Activated T-helper 2 cell treated with anti-CD3 and anti-CD28 coated beads, Interferon-gamma antibody, Interleukin-2, Interleukin-4, amounts not matched to agents 10 μg/mL and 5 μg/mL and 100 μg/mL, durations not matched to agents 14 hours and 24 hours and 36 hours (primary cell): ENCODE measurements at places on chromosomes 6 and 20. TPM values are rescaled to one million over a fixed set of nuclear protein-coding genes. Genes with fewer than 3 reads are reported as not detected.

DNA sequence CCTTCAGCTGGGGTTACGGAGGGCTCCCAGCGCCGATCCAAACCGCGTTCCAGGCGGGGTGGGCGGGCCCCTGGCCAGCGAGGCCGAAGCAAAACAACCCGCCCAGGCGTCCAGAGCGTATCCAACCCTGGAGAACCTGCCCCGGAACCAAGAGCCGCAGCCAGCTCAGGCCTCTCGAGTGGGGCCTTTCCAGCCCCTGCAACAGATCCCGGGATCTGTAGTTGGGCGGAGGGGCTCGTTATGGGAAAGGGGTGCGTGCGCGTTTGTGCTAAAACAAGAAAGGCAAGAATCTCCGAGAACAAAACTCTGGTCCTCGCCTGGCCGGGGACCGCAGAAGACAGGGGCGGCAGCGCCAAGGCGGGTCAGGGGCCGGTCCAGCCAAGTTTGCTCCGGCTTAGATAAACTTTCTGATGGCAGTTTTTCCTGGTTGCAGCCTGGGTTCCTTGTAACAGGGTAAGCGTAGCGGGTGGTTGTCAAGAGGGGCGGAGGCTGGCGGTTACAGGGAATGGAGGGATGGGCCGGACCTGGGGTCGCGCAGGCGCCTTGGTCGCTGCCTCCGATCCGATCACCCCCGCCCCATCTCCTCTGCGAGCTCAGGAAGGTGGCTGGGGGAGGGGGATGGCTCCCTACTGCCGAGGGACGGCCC, 448 bp upstream of the RIN2 start:
- H3K36me3 ChIP-seq = no peaks in the 10 kb centered on the region
- no peak for DNase-seq
- no peak overlapping the region for H3K27ac ChIP-seq
- H3K27me3 ChIP-seq = peaks cover 39% of the 10 kb centered on the region

GRCh38 chr6:35083507-35083906, 57.6 kb downstream of the TCP11 start:
- H3K27me3 ChIP-seq = no peaks in the 10 kb centered on the region
- no peak for DNase-seq
- no peak overlapping the region for H3K27ac ChIP-seq
- H3K36me3 ChIP-seq = no peaks in the 10 kb centered on the region

DNA sequence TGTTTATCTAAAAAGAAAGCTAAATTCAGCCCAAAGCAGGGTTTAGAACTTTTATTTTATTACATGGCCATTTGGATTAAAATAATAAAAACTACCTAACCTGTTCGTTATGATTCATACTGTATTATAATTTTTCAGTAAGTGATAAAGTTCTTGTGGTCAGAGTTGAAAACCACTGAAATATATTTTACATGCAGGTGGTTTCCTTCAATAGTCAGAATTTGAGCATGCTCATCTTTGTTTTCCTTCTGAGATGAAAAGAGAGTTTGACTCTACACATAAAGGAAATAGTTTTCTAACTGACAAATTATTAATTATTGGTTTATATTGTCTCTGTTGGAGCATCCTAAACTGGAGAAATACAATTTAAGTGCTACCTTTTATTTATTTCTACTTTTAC, 114.0 kb upstream of the FKBP1C start:
- H3K36me3 ChIP-seq = no peaks in the 10 kb centered on the region
- H3K27ac ChIP-seq = no peak overlapping the region
- no peak overlapping the region for H3K4me3 ChIP-seq
- no peaks in the 10 kb centered on the region for H3K27me3 ChIP-seq

DNA sequence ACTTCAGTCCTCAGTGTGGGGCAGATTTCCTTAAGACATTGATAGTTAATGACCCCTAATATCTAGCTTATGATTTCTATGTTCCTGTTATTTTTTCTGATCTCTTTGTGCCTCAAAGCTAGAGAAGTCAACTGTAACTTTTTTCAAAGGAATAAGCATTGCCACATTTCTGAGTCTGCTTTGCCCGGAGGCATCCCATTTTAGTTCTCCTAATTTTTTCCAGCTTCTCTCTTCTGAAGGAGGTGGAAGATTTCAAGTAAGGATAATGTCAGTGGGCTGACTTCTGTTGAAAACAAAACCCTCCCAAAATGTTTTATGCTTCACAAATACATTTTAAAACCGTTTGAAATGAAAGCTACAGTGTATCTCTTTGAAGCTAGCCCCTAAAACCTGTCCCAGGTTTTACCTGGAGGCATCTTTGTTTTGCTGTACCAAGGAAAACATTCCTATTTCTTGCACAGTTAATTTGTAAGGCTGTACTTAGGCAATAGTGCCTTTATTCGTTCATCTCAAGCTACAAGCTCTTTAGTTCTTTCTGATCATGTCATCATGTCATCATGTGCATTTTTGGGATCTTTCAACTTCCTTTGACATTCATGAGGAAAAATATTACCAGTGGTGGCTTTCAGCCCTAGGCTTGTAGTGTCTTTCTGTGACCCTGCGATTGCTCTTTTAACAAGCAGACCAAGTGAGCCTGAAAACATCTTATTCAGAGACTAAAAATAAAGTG, 45.7 kb downstream of the TSPYL4 start:
- no peak overlapping the region for H3K27ac ChIP-seq
- H3K27me3 ChIP-seq = no peaks in the 10 kb centered on the region
- H3K36me3 ChIP-seq = no peaks in the 10 kb centered on the region

Gene GSTA2
- not detected in 2 replicates for total RNA-seq

Gene IFNGR1
- total RNA-seq = 22.2 and 26.2 TPM in 2 replicates

- no peak overlapping the region for H3K4me3 ChIP-seq
- no peaks in the 10 kb centered on the region for H3K36me3 ChIP-seq
- peaks cover 3% of the 10 kb centered on the region for H3K27me3 ChIP-seq
- no peak for DNase-seq
- H3K4me1 ChIP-seq = no peaks in the 10 kb centered on the region
These were observed 16.5 kb upstream of the SH3BGRL2 start for GRCh38 chr6:79614326-79615305.

- DNase-seq = no peak
- H3K27ac ChIP-seq = no peak overlapping the region
- peaks cover 27% of the 10 kb centered on the region for H3K27me3 ChIP-seq
- H3K4me1 ChIP-seq = no peaks in the 10 kb centered on the region
These were observed 124.9 kb downstream of the SCML4 start for GRCh38 chr6:107699254-107699653.

GRCh38 chr20:12466915-12467314, 541.9 kb upstream of the SPTLC3 start:
- no peaks in the 10 kb centered on the region for H3K36me3 ChIP-seq
- DNase-seq = no peak
- no peaks in the 10 kb centered on the region for H3K27me3 ChIP-seq
- no peak overlapping the region for H3K4me3 ChIP-seq
- no peaks in the 10 kb centered on the region for H3K4me1 ChIP-seq
- H3K27ac ChIP-seq = no peak overlapping the region

GRCh38 chr6:134114918-134115714, 62.7 kb upstream of the SLC2A12 start:
- no peak overlapping the region for H3K4me3 ChIP-seq
- H3K27ac ChIP-seq = no peak overlapping the region
- no peak for DNase-seq
- peaks cover 13% of the 10 kb centered on the region for H3K27me3 ChIP-seq
- H3K4me1 ChIP-seq = peaks cover 13% of the 10 kb centered on the region

DNA sequence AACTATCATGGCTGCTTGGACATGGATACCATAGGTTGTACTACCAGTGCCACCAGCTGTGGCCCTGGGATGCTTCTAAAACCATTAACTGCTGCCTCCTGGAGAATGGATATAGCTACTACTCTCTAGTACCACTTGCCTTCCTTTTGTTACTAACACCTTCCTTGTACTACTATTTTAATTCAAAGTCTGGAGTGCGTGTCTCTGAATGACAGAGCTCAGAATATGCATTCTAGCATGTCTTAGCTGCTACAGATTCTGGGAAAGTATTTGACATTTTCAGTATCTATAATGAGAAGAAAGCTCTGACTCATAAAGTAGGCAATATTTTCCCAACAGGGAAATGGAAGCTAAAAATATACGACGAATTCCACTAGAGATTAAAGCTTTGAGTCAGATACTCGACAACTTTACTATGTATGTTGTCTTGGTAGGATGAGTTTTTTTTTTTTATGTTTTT, 112.3 kb downstream of the PFDN4 start:
- H3K36me3 ChIP-seq = no peaks in the 10 kb centered on the region
- H3K27ac ChIP-seq = peak overlapping the region; percentile 26
- no peaks in the 10 kb centered on the region for H3K27me3 ChIP-seq
- peaks cover 11% of the 10 kb centered on the region for H3K4me1 ChIP-seq
- DNase-seq = no peak
- no peak overlapping the region for H3K4me3 ChIP-seq

Gene RIPOR3
- total RNA-seq = not detected in 2 replicates
